GF-D8 (cell line): ENCODE measurements at places on chromosomes 13 and 19.

- DNase-seq: peak; percentile 59
Observed at GRCh38 chr13:110912651-110913051, 2.2 kb downstream of the ANKRD10 start.

GRCh38 chr19:49763230-49763629 is at the start of gene TSKS:
TSKS (minus strand) TSS chr19:49763306; CDS start chr19:49763247, 59 bp downstream.
- no peak for DNase-seq

DNA sequence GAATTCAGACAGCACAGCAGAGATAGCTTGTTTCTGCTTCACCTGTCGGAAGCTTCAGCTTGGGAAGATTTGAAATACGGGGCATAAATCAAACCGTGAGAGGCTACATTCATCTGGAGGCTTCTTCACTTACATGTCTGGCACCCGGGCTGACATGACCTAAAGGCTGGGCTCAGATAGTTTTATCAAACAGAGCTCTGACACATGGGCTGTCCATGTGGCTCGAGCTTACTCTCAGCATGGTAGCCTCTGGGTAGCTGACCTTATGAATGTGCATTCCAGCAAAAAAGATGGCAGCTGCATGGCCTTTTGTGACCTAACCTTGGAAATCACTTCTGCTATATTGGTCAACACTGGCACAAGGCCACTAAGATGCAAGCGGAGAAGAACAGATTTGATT is 414.5 kb downstream of the NDFIP2 start:
- no peak for DNase-seq

GRCh38 chr19:47230054-47230920 is 712 bp downstream of the BBC3 start:
- DNase-seq: no peak

- DNase-seq: no peak
Observed at GRCh38 chr13:60427285-60427684, 30.3 kb downstream of the TDRD3 start.

- DNase-seq: no peak
Observed at GRCh38 chr19:18379803-18380747, 5.9 kb upstream of the GDF15 start.
